ENCODE measurements at places on chromosomes 2 and 18.

- DNase-seq = no peak
Measured at GRCh38 chr2:3753561-3753960, 50.2 kb downstream of the DCDC2C start.

DNA sequence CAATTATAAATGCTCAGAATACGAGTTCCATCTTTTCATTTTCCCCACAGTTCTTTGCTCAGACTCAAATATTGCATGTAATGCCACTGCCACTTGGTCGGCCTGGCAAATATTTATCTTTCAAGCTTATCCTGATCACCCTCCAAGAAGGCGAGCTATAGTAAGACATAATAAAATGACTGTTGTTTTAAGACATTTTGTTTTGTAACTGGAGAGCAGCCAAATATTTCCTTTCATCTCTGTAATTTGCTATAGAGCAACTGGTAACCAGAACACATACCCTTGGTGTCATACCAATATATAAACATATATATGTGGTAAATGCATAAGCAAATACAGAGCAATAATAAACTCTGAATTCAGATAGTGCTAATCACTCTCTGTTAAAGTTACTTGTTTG is 7.3 kb upstream of the ATL2 start:
- DNase-seq = no peak

GRCh38 chr2:113173542-113174375 is at the start of gene PSD4:
PSD4 (plus strand) TSS chr2:113173971; CDS start chr2:113182457, 8,486 bp downstream.
- no peak for DNase-seq

DNA sequence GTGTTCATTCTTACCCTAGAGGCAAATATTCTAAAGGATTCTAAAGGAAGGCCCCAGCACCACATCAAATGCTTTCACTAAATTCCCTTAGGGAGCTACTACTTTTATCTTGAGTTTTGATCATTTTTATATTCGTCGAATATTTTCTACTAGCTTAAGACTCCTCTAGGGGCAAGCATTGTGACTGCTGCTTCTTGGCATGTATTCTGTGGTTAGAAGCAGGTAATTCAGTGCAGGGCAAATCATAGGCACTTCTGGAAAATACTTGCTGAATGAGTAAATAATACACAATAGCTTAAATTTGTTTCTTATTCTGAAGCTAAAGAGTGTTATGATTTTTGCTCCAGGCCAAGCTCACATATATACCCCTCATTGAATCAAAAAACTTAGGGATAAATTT is 136.4 kb downstream of the LRP2 start:
- no peak for DNase-seq

- DNase-seq = no peak
Measured at GRCh38 chr2:69944756-69945155, 16.7 kb downstream of the ASPRV1 start.

- DNase-seq = no peak
Measured at GRCh38 chr2:2699121-2699505, 368.0 kb upstream of the MYT1L start.

GRCh38 chr18:48412339-48412929 is 3.3 kb upstream of the ZBTB7C start:
- no peak for DNase-seq

- no peak for DNase-seq
Measured at GRCh38 chr2:10533811-10534321, 85.7 kb upstream of the ODC1 start.
